ENCODE measurements at places on chromosomes 11 and 22.

DNA sequence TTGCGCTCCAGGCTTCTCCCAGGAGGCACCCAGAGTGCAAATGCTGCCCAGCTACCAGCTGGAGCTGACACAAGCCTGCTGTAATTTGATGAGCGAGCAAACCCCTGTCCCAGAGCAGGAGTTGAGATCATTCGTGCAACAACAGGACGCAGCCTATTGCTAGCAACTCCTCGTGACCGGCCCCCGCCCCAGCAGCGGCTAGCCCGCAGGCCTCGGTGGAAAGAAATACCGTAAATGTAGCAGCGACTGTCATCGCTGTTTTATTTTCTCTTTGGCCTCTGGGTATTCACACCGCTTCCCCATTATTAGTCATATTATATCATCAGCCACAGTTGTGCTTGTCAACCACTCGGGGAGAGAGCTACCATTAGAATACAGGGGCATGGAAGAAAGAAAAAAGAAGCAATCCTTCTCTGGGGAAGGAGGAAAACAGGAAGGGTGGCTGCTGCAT is 59.2 kb upstream of the ATXN10 start:
- DNase-seq = peak; percentile 41

DNA sequence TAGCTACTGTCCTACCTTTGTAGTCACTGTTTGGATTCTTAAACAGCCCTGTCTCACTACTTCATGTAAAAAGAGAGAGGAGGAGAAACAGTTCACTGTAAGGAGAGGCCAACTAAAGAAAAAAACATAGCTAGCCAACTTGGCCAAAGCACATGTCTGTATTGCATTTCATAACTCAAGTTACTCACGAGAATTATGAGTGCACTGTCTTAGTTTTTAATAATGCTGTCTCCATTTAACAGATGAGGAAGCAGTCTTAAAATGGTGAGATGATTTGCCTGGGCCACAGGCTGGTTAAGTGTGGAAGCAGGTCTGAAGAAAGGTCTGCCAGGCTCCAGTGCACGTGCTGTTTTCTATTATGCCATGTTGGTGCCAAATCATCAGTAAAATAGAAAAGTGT is 104.5 kb downstream of the UVRAG start:
- no peak for DNase-seq

DNA sequence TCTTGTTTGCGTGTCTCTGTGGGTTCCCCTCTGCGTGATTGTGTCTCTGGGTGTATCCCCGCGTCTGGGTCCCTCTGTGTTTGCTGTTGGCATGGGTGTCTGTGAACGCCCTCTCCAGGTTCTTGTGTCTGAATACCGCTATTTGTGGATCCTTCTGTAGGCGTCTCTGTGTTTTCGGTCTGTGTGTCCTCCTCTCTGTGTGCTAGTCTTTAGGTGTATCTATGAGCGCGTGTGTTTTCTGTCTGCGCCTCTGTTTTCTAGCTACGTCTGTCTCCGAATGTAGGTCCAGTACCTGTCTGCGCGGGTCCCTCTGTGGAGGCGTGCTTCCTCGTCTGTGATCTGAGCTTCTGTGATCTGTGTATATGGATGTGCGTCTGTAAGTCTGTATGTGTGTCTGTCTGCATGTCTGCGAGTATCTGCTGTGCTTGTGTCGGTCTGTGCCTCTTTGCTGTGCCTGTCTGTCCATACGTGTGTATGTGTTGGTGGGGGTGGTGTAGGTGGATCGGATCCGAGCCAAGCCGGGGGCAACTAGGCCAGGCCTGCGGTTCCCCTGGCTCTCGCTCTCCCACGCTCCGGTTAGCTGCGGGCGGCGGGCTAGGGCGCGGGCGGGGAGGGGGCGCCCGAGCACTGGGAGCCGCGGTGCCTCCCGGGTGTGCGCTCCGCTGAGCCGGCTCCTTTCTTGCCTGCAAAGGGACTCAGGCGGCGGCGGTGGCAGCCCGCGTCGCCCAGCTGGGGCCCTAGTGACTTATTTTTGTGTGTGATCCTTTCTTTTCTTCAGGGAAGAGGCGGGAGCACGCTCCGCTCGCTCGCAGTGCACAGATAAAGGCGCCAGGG is 105.3 kb upstream of the E2F8 start:
- DNase-seq = no peak

GRCh38 chr11:121449123-121449522 is 3.0 kb upstream of the SORL1 start:
- DNase-seq = no peak

DNA sequence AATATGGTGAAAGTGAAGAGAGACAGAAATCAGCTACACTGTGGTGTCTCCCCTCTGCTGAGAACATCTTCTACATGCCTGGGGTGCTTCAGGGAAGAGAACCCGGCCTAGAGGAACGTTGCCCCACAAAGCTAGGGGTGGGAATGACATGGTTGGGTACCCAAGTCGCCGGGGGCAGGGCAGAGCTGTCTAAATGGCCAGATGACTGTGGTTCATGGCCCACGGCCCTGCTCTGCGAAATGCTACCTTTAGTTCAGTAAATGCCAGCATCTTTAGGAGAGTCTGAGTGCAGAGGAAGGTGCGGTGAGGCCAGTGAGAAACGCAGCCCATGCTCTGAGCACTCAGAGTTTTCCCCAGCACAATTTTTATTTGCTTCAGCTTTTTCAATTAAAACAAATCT is 12.8 kb downstream of the BRD1 start:
- DNase-seq = no peak

DNA sequence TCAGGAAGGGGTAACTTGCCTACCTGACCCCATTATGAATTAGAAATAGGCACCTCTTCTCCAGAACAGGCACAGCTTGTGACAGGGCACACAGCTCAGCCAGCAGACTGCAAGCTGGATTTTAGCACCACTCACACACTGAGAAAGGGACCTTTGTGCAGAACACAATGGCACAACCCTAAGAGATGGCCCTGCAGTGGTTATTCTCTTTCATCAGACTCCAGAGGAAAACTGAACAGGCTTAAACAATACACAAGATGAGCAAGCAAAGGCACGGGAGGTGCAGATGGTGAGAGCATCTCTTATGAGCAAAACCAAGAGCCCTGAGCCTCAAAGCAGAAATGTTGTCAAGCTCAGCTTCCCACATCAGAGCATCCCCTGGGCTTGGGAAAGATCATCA is 93.8 kb upstream of the LRRC55 start:
- no peak for DNase-seq

GRCh38 chr11:47533690-47534151 is 19.2 kb downstream of the CELF1 start:
- DNase-seq = no peak

GRCh38 chr11:2691355-2691761 is 8.4 kb downstream of the KCNQ1OT1 start:
- DNase-seq = no peak

DNA sequence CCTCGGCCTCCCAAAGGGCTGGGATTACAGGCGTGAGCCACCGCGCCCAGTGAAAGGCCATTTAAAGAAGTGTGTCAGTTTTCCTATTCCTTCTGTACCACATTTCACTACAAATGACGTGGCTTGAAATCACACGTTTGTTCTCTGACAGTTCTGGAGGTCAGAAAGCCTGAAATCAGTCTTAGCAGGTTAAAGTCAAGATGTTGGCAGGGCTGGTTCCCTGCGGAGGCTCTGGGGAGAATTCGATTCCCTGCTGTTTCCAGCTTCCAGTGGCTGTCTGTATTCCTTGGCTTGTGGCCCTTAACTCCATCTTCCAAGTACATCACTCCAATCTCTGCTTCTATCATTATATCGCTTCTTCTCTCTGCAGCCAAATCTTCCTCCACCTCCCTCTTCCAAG is 383.2 kb downstream of the LARGE1 start:
- DNase-seq = no peak

DNA sequence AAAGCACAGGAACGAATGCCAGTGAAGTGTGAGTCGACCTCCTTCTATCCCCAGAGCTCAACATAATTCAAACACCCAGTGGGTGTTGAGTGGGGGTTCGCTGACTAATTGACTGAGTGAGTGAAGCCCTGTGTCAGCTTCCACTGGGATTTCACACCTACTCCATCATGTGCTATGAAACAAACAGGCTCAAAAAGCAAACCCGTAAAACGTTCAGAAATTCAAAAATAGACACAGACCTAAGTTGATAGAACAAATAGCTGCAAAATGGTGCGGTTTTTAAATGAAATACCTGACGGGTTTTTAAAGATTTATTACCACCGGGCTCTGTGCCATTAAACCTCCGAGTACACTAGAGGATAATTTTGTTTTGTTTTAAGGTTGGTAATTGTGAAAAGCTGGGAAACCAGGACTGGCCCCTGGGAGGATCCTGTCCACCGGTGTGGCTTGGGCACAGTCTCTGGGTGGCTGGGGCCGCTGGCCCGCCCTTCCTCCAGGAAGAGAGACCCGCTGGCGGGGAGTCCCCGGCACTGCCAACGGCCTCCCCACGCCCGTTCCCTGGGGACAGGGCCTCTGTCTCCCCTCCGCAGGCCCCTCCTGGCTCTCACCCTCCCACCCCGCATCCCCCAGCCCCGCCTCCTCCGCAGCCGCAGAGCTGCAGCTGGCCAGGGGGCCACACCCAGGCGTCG is 13.6 kb downstream of the KCNJ5 start:
- no peak for DNase-seq

GRCh38 chr11:133900176-133901105 is 55.1 kb upstream of the SPATA19 start:
- DNase-seq = peak; percentile 17

- DNase-seq = no peak
Measured at GRCh38 chr11:57779276-57779675, 17.7 kb downstream of the CTNND1 start.

- DNase-seq = peak; percentile 77
Measured at GRCh38 chr11:32893343-32894148, 935 bp downstream of the QSER1 start.

DNA sequence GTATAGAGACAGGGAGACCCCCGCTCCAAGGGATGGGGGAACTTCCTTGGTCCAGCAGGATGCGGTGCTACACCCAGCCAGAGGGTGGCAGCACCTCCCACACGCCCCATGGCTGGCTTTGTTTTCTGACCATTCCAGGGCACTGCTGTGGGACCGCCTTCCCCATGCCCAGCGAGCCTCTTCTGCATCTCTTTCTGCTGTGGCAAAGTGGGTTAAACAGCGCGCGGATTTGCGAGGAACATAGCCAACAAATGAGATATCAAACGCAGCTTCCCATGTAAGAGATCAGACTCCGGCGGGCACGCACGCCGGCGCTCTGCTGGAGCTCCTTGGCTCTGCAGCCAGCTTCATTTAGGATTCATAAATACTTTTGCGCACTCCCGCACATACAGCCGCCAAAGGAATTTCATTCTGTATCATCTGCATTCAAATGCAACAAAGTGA is 485.8 kb upstream of the CADM1 start:
- DNase-seq = no peak

DNA sequence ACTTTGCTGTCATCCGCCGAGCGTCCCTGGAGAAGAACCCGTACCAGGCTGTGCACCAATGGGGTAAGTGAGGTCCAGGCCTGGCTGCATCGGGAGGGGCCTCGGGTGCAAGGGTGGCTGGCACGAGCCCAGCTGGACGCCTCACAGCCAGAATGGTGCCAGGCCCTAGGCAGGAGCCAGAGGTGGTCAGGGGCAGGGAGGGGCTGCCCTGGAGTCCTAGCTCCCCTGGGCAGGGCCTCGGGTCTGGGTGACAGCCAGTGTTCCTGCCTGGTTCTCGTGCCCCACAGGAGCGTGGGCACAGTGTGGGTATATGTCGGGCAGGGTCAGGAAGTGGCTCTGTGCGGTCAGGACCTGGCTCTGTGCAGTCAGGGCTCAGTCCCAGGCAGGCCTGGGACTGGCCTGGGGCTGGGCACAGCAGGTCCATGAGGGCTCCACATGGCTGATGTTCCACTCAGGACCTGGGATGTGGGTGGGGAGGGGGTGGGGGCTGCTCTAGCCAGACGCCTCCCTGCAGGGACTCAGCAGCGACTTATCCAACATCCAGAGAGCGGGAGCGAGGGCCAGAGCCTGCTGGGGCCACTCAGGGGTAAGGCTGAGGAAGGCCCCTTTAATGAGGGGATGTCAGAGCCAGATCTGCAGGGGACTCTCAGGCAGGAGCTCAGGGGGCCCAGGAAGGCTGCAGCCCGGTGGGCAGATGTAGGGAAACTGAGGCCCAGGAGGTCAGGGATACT is 1.2 kb downstream of the TSPAN32 start:
- no peak for DNase-seq

GRCh38 chr11:82059505-82059904 is 674.2 kb downstream of the FAM181B start:
- no peak for DNase-seq

DNA sequence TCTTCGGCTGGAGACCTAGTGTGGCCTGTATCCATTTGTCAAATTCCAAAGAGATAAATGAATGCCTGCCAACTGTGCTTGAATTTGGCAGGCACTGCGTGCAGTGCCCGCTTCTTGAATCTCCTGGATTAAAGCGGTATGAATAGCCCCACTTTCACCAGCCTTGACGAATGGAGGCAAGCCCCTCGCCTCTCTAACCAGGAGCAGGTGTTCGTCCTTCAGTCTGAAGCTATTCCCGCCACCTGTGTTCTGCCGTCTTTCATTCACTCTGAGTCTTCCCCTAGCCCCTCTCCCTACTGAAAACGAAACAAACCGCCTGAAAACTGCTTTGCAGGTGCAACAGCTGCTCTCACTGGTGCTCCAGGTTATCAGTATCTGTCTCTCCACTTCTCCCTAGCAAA is 11.2 kb downstream of the NLRP14 start:
- DNase-seq = no peak

DNA sequence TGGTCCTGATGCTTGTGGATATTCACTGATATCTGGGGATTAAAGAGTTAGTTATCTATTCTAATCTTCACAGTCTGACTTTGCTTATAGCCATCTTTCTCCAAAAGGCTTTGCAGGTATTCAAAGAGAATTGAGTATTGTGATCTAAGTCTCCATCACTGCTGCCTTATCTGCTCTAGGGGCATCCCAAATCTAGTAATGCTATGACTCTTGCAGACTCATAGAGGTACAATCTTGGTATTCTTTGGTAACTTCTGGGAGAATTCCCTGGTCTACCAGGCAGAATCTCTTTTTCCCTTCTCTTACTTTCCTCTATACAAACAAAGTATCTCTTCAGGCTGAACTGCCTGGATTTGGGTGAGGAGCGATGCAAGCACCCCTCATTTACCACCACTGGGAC is 746.3 kb downstream of the JRKL start:
- no peak for DNase-seq

DNA sequence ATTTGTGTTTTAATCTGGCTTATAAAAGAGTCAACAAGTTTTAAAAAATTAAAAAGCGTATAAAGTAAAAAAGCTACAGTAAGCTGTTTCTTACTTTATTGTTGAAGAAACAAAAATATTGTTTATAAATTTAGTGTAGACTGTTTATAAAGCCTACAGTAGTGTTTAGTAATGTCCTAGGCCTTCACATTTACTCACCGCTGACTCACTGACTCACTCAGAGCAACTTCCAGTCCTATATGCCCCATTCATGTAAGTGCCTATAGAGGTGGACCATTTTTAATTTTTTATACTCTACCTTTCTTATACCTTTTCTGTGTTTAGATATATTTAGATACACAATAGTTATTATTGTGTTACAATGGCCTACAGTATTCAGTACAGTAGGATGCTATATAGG is 12.2 kb downstream of the MPPED2 start:
- DNase-seq = no peak
